Kidney (tissue), 22 donors: ENCODE measurements at places on chromosomes 6 and 20. TPM values are rescaled to one million over a fixed set of nuclear protein-coding genes. Genes with fewer than 3 reads are reported as not detected.

Gene LTB
- polyA plus RNA-seq: 6.6 TPM

DNA sequence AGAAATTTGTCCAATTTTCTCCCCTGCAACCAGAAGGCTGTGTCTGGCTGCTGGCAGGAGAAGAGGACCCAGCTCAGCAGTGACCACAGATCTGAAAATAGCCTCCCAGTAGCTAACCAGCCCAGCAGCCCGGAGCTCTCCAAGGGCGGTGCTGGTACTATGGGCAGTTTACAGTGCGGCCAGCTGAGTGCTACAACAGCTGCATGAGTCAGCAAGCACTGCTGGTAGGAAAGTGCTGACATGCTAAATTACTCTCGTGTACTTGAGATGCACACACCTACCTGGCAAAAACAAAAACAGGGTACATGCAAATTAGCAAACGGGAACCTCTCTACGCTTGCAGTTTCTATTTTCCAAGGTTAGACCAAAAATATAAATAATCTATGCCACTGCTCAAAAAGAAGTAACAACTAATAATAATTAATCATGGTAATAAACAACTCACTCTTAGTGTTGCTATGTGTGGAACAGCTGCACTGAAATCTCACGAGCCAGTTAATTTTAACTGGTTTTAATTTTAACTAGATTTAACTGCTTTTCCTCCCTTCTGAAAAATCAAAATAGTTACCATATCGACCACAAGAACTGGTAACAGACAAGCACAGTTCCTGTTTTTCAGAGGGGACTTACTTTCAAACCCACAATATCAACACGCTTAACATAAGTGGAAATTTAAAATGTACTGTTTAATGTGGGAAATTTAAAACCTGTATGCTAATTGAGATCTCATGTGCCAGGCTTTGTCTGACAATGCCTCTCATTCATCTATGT, 10.8 kb downstream of the BACH2 start:
- H3K4me1 ChIP-seq: peaks cover 5% of the 10 kb centered on the region
- peak; percentile 92 for DNase-seq

DNA sequence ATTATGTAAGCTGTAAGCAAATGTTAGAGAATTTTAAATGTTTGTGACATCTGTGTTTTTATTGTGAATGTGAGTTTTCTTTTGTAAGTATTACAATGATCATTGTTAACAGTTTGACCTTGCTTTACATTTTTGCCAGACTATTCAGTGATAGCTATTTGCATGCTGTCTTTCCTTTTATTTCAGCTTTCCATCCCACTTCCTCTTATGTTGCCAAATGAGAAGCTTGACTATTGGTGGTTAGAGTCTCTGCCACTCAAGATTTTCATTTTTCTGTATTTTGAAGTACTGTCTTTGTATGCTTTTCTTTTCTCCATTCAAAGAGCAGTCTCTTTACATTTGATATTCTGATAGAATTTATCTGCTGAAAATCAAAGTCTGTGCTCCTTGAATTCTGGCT, 104.1 kb downstream of the PRIM2 start:
- H3K27me3 ChIP-seq: no peaks in the 10 kb centered on the region
- no peak overlapping the region for H3K27ac ChIP-seq
- no peak for DNase-seq
- H3K36me3 ChIP-seq: no peaks in the 10 kb centered on the region
- no peak overlapping the region for H3K4me3 ChIP-seq

DNA sequence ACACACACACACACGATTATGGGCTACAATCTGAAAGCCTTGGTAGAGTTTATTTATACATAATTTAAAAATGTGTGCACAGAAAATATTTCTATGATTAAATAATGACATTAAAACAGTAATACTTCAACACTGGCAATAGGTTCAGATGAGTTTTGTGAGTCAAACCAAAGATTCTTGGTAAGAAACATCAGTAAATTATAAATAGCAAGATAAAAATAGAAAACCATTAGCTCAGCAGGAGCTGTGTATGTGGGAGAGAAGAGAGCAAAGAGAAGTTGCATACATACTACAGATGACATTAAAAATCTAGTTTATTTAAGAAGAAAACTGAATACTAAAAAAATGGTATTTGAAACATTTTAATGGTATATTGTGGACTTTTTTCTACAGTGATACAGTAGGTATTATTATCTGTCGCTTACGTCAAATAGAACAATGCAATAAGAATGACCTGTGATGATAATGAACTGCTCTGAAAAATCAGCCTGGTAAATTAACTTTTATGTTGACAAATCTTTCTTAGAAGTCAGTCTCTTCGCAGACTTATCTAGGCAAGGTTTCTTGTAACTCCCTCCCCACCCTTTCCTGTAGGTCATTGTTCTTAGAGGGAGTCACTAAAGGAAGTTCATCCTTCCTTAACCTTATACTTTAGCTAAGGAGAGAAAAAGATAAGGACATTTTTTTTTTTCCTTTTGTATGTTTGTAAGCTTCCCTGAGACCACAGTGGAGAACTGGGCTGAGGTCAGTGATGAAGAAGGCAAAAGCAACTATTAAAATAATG, 149.3 kb downstream of the GJA1 start:
- no peaks in the 10 kb centered on the region for H3K36me3 ChIP-seq
- H3K27me3 ChIP-seq: no peaks in the 10 kb centered on the region
- H3K4me1 ChIP-seq: no peaks in the 10 kb centered on the region
- DNase-seq: no peak
- no peak overlapping the region for H3K27ac ChIP-seq

GRCh38 chr6:109002051-109002697, 92.5 kb downstream of the SESN1 start:
- peaks cover 16% of the 10 kb centered on the region for H3K36me3 ChIP-seq
- H3K27me3 ChIP-seq: no peaks in the 10 kb centered on the region
- no peak overlapping the region for H3K27ac ChIP-seq

Gene CLPSL1
- polyA plus RNA-seq: not detected

Gene ACTL10
- polyA plus RNA-seq: 1.7 TPM

GRCh38 chr6:47437592-47437991, 40.0 kb upstream of the CD2AP start:
- H3K4me3 ChIP-seq: no peak overlapping the region
- no peaks in the 10 kb centered on the region for H3K27me3 ChIP-seq
- no peaks in the 10 kb centered on the region for H3K4me1 ChIP-seq
- no peak for DNase-seq
- no peaks in the 10 kb centered on the region for H3K36me3 ChIP-seq
- no peak overlapping the region for H3K27ac ChIP-seq

DNA sequence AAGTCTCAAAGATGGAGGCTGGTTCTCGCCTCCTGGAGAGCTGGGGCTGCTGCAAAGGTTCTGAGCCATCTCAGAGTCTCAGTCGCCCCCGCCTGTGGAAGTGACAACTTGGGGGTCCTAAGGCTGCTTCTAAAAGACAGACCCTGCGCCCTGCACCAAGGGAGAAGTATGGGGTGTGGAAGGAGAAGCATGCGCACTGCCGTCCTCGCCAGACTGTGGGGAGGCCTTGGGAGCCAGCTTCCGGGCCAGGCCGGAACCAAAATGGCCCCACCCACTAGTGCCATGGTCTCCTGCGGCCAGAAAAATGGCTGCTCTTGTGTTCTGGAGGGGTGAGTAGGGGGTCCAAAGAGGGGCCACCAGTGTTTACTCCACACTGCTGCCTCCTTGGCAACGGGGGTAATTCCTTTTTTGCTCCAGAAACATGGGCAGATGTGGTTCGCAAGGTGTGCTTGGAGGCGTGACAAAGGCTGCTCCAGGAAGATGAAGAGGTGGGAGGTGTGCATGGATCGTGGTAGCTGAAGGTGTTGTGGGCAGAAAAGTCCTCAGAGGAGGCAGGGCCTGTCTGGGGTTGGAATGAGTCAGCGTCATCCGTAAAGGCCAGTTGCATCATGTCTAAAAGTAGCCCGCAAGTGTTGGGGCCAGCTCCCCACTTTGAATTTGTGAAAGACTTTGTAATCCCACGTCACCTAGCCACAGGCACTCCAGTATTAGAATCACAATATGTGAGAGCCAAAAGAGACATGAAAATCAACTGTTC, 329.8 kb upstream of the SOX4 start:
- no peak overlapping the region for H3K27ac ChIP-seq
- no peaks in the 10 kb centered on the region for H3K36me3 ChIP-seq
- no peaks in the 10 kb centered on the region for H3K4me1 ChIP-seq

DNA sequence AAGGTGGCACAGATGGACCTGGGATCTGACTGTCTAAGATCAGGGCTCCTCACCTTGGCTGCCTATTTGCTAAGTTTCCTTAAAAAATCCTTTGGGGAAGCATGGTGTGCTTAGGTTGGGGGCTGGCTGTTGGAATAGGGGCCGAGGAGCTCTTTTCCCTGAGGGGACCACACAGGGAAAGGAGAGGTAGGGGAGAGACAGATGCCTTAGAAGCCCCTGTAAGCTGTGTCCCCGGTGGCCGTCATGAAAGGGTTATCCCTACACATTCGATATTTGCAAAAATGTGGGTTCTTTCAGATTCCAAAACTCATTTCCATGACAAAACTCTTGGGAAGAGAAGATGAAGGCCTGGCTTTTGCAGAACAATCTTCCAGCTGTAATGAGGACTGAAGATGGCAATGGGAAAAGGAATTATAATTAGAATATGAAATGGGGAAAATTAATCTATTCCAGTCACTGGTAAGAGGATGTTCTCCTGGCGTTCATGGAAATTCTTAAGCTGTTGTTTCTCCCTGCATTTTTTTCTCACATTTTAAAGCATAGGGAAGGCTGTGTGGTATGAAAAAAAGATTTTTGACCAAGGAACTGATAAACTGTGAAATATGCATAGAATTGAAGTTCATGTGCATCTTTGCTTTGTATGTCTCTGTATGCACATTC, 53.8 kb downstream of the TOX2 start:
- no peaks in the 10 kb centered on the region for H3K4me1 ChIP-seq
- no peak overlapping the region for H3K4me3 ChIP-seq
- no peak for DNase-seq
- no peak overlapping the region for H3K27ac ChIP-seq
- H3K27me3 ChIP-seq: no peaks in the 10 kb centered on the region
